ENCODE measurements at places on chromosomes 5 and 9. TPM values are rescaled to one million over a fixed set of nuclear protein-coding genes. Genes with fewer than 3 reads are reported as not detected.

The PDE6A gene
- 0.08 TPM for polyA plus RNA-seq

The WDR38 gene
- polyA plus RNA-seq, result not detected

The FGF1 gene
- polyA plus RNA-seq, result 9.9 TPM

The OLFML2A gene
- 283 TPM for polyA plus RNA-seq

The SPINK6 gene
- not detected for polyA plus RNA-seq

The IRX1 gene
- polyA plus RNA-seq, result 0.31 TPM

The BBLN gene
- 19.4 TPM for polyA plus RNA-seq

The SDHA gene
- 100 TPM for polyA plus RNA-seq

The INSL4 gene
- not detected for polyA plus RNA-seq

The LHX3 gene
- polyA plus RNA-seq, result not detected

The SLCO4C1 gene
- polyA plus RNA-seq, result 3.1 TPM

The LMAN2 gene
- polyA plus RNA-seq, result 64.9 TPM

GRCh38 chr5:91443023-91443422 is 59.9 kb upstream of the ARRDC3 start:
- no peak for DNase-seq

DNA sequence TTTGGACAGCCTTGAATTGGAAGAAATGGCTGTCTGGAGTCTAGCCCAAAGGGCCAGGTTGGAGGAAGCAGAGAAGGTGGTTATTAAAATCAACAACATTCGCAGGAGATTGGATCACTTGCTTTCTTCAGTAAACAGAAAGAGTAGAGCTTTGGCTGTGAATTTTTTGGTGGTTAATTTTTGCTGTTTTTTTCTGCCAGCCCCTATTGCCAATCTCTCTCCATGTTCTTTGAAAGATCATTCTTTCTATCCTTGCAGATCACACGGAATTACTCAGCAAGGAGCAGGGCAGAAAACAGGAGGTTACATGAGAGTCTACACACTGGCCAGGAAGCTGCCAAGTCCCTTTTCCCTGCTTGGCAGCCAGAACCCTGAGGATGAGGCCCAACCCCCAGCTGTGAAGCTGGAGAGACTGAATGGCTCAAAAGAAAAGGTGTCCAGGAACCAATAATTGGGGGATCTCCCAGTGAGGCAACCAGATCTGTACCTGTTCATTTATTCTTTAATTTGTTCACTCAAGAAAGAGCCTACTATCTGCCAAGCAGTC is 13.0 kb downstream of the GLRX start:
- DNase-seq, result no peak

- no peak for DNase-seq
These were observed 2.3 kb upstream of the FBXW11 start for GRCh38 chr5:172008689-172009141.

GRCh38 chr9:100352201-100352726 is 478 bp downstream of the TEX10 start:
- peak; percentile 40 for DNase-seq

- DNase-seq, result no peak
These were observed 27.7 kb upstream of the TRIO start for GRCh38 chr5:14115323-14115895.

DNA sequence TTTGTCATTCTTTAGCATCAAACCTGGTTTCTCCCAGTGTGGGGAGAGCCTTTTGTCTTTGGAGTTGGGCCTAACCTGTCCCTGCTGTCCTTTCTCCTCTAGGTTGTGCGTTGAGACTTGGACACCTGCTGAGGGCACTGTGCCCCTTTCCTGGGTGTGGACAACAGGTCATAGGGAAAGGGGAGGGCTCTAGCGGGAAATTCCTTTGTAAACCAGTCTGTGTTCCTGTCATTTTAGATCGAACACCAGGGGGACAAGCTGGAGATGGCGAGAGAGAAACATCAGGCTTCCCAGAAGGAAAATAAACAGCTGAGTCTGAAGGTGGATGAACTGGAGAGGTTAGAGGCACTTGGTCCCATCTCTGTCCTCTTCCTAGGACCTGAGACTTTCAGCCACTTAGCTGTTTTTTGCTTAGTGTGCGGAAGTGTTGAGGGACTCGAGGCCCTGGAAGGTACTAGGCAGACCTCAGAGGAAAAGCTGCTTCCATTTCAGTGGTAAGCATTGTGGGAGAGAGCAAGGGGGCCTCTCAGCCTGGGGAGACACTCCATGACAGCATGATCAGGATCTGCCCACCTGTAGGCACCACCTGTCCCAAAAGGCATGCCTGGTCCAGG is 8.6 kb upstream of the GLE1 start:
- DNase-seq, result no peak

- DNase-seq, result no peak
These were observed 85.9 kb upstream of the MAP3K1 start for GRCh38 chr5:56729488-56729887.

DNA sequence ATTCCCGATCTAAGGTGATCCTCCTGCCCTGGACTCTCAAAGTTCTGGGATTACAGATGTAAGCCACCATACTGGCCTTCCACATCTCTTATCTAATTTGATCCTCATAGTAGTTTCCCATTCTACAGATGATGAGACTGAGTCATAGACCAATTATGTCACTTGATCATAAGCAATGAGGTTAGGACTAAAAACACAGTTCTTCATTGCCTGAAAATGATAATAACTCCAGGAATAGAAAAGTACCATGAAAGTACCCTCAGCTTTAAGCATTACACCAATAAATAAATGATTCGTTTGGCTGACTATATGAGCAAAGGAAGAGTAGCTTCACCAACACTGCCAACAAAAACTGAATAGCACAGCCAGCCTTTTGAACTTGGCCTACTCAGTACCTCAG is 389.5 kb downstream of the ACTL7B start:
- DNase-seq, result no peak

GRCh38 chr9:36401164-36401740 is 1.2 kb upstream of the RNF38 start:
- DNase-seq, result no peak

DNA sequence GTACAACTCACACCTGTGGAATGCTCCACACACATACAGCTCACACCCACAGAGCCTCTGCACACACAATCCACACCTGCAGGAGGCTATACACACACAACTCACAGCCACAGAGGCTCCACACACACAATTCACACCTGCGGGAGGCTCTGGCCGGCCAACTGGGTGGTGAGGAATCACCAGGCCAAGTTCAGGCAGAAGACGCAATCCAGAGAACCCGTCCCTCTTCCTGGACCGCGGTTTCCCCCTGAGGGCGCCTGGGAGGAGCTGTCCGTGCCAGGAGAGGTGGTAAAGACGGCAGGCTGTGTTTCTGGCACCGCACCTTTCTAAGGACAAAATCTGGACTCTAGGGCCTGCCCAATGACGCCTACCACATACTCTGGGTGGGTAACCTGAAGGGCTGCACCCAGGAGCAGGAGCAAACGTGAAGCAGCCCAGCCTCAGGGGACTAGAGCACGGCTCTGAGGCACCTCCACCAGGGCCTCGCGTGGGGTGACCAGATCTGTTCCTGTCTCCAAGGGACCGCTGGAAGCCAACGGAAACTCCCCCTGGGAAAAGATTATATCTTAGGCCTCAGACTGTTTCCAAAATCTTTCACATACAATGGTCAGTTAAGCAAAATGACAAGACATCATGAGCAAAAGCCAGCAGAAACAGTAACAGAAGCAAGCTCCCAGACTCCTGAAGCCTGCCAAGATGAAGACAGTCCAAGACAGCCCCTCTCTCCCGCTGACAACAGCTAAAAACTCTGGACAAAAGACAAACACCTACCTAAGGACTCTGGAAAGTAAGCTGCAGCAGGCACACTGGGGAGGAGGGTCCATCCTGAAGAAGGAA is 16.9 kb downstream of the CAMSAP1 start:
- DNase-seq, result no peak

- DNase-seq, result no peak
These were observed 554 bp downstream of the RPS23 start for GRCh38 chr5:82277613-82277986.

- no peak for DNase-seq
These were observed 6.3 kb downstream of the GPR21 start for GRCh38 chr9:123039617-123040219.

GRCh38 chr5:109413458-109413857 is 3.7 kb upstream of the PJA2 start:
- DNase-seq, result no peak

- DNase-seq, result peak; percentile 59
These were observed 69.4 kb downstream of the MSX2 start for GRCh38 chr5:174793684-174794328.

DNA sequence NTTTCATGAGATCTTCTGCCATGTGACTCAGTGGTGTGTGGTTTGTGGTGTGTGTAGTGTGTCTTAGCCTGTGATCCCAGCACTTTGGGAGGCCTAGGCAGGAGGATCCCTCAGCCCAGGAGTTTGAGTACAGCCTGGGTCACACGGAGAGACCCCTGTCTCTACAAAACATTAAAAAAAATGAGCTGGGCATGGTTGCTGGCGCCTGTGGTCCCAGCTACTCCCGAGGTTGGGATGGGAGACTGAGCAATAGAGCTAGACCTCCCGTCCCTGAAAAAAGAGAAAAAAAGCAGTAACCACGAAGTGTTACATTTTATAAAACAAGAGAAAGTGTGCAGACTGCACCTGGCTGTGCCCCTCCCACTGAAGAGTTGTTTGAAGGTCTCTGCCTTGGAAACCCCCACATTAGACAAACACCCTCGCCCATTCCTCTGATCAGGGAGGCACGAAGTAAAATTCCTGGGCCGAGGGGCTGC is 21.2 kb upstream of the RNU6ATAC start:
- no peak for DNase-seq

GRCh38 chr9:15824310-15824709 is 271.5 kb downstream of the CCDC171 start:
- DNase-seq, result no peak

- DNase-seq, result no peak
These were observed 97.1 kb downstream of the ENC1 start for GRCh38 chr5:74543162-74543995.

DNA sequence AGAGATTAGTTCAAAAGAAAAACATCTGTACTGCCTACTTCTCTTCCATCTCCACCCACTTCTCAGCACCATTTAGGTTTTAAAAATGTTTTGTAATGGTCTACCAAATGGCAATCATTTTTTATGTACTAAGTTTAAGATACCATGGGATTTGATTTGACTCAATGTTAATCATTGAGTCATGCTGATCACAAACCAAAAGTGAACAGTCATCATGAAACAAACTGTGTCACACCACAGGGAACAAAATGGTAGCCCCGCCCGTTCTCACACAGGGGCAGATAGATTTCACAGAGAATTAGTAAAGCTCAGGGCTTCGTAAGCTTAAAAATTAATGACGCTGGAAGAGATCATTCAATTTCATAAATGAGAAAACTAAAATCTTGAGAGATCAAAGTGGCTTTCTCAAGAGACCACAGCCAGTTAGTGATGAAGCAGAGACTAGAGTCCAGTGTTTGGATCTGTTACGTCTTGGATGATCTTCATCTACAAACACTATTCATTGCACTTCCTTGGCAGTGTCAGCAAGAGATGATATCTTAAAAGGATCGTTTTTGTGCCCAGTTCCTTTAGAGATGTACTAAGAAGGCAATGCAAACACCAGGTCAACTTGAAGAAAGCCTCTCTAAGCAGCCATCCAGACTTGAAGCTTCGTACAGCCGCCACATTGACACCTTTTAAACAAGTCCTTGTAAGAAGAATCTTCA is 33.9 kb upstream of the TRIO start:
- DNase-seq, result no peak

GRCh38 chr9:3447788-3448187 is 78.0 kb downstream of the RFX3 start:
- no peak for DNase-seq

GRCh38 chr5:173878224-173878967 is 9.8 kb upstream of the CPEB4 start:
- no peak for DNase-seq

- no peak for DNase-seq
These were observed 15.0 kb upstream of the NEURL1B start for GRCh38 chr5:172626031-172626581.

DNA sequence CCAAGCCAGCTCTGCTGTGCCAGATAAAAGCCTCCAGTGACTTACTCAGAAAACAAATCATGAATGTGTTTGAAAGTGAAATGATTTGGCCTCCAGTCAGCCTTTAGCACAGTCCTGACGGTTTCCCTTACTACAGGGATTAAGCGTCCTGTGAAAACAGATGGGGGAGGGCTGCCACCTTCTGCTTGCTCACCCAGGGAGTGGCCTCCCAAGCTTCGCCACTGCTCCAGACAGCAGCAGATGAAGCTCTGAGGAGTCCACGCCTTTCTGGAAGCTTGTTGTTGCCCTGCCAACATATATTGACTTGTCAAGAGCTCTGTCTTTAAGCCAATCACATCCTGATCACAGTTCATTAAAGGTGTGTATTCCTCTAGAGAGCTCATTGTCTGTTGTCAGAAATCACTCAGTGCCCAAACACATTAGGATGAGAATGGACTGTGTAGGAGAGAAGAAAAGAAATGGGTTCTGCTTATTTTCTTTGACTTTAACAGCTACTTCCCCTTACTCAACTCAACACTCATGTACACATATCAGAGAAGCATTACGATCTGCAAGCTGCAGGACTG is 4.9 kb upstream of the FYB1 start:
- peak; percentile 31 for DNase-seq

DNA sequence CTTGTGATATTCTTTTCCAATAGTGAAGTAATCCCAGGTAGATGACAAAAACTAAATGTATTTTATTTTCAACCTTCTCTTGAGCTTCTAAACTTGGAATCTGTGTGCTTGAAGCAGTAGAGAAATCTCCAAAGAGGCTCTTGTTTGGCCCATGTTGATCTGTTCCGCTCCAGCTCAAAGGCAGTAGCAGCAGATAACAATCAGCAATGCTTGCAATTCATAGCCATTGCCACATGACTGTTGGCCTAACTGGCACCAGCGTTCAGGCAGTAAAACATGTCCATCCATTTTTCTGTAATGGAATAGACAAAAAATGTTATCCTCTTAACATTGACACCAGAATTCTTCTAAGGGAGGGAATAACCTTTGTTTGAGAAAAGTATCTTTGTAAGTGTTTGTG is 270.7 kb upstream of the MSX2 start:
- no peak for DNase-seq

All from muscle of arm (tissue), 14 donors.